ENCODE measurements at places on chromosomes 2 and 18.

DNA sequence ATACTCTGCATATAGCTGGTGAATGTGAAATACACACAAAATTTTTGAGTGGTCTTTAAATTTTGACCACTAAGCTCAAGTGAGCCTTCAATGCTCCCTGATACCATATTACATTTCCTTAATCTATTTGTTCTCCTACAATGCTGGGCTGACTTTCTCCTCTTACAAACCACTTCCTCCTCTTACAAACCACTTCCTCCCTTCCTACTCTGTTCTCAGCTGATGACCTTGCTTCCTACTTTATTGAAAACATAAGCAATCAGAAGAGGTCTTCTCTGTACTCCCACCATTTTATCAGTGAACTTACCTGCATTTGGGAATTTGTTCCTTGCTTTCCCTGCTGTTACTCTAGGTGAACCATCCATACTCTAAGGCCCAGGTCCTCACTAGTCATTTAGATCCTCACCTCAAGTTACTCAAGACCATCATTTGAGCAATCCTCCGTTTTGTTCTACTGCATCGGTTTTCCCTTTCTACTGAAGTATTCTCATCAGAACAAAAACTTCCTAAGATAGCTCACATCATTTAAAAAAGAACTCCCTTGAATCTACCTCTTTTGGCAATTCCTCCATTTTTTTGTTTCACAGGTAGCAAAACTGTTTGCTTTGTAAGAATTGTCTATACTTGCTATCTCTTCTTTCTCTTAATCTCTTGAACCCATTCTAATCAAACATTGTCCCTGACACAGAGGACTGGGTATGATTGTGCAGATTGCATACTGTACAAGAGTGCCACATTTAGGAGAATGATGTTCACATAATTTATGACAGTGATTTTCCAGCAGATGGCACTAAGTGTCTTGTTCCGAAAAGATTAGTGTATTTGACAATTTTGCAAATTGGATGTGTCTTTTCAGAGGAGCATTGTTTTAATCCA, 96.5 kb downstream of the EPB41L5 start:
- no peak for DNase-seq

- no peak for DNase-seq
Measured at GRCh38 chr2:7956126-7956689, 725.6 kb upstream of the ID2 start.

GRCh38 chr18:50560681-50561629, 1.1 kb downstream of the MAPK4 start:
- no peak for DNase-seq

GRCh38 chr2:181203916-181204315, 223.5 kb downstream of the UBE2E3 start:
- no peak for DNase-seq

- no peak for DNase-seq
Measured at GRCh38 chr18:68796936-68797690, 767 bp upstream of the CCDC102B start.

All from stimulated activated CD4-positive, alpha-beta T cell treated with anti-CD3 and anti-CD28 coated beads, Interleukin-1b, Interleukin-23, amount 100 ng/mL, for 4 hours (primary cell).